ENCODE measurements at places on chromosomes 13 and 19.
A peak's percentile ranks its signal among the peaks of the same experiment; 100 is the strongest.

- DNase-seq = no peak
Observed at GRCh38 chr19:6073858-6074708, 36.2 kb downstream of the RFX2 start.

- no peak for DNase-seq
Observed at GRCh38 chr13:22227895-22228294, 557.0 kb downstream of the FGF9 start.

- no peak for DNase-seq
Observed at GRCh38 chr13:29103065-29103800, 283.1 kb downstream of the MTUS2 start.

DNA sequence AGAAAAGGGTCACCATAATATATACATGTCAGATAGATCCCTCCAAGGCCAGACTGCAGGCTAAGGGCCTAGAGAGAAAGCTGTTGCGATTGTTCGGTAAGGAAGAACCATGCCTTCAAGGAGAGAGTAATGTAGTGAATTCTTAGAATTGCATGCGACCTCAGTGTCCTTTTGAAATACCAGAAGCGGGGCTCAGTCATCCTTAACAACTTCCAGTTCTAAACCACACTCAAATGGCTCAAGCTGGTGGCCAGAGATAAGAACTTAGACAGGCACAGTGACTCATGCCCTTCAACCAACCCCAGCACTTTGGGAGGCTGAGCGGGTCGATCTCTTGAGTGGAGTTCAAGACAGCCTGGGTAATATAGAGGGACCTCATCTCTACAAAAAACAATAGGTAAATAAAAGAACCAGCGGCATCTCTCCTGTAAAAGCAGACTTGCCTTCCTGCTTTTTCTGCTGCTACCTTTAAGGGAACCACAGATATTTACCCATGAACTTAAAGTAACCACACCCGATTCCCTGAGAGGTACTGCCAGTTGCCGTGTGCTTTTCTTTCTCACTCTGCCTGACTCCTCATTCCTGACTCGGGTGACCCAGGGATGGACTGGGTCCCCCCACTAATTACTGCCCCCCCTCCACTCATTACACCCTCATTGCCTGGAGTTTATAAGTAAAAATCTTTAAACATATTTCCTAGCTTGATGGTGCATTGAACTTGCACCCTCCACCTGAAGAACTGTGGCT, 15.4 kb upstream of the SIGLEC6 start:
- no peak for DNase-seq

DNA sequence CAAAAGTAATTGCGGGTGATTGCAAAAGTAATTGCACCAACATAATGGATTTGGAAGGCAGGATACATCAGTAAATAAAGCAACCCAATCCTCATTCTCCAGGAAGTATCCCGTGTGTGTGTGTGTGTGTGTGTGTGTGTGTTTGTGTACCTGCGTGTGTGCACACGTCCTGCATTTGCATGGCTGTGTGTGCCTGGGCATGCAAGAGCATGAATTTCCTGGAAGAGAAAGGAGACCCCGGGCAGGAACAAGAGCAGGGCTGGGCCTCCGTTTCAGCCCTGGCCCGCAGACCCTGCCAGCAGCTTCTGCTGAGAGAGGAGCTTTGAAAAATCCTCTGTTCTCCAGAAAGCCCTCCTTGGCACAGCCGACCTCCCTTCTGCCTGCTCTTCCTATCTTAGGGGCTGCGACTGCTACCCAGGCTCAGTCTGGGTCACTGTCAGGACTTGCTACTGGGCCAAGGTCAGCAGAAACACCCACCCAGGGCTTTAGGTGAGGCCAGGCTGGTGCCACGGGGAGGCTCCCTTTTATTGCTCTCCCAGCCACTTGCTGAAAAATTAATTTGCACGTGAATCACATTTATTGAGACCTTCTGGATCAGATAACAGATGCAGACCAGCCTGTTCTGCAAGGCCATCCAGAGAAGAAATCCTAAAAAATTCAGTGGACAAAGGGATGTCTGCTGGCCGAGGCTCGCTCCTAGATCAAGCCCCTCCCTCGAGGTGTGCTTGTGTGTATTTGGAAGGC, 258.3 kb downstream of the ZNF536 start:
- no peak for DNase-seq

- no peak for DNase-seq
Observed at GRCh38 chr13:39577838-39578491, 25.0 kb downstream of the LHFPL6 start.

DNA sequence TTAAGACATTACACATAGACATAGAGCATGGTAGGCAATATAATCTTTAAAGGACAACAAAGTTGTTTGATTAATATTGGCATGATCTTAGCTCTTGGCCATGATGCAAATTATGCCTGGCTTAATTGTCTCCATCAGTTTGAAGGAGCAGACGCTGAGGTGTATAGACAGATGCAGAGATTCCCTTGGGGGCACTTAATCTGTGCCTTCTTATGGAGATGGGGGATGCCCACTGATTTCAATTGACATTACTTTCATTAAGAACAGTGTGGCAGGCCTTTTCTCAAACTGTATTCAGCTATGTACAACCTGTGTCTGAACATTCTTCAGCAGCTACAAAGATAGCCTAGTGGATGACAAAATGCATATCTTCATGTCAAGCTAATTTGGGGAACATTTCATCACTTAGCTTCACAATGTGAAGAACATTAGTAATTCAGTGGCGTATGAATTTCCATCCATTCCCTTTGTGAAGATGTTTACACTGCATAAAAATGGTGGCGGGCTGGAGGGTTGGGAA, 85.3 kb upstream of the MYCBP2 start:
- no peak for DNase-seq

DNA sequence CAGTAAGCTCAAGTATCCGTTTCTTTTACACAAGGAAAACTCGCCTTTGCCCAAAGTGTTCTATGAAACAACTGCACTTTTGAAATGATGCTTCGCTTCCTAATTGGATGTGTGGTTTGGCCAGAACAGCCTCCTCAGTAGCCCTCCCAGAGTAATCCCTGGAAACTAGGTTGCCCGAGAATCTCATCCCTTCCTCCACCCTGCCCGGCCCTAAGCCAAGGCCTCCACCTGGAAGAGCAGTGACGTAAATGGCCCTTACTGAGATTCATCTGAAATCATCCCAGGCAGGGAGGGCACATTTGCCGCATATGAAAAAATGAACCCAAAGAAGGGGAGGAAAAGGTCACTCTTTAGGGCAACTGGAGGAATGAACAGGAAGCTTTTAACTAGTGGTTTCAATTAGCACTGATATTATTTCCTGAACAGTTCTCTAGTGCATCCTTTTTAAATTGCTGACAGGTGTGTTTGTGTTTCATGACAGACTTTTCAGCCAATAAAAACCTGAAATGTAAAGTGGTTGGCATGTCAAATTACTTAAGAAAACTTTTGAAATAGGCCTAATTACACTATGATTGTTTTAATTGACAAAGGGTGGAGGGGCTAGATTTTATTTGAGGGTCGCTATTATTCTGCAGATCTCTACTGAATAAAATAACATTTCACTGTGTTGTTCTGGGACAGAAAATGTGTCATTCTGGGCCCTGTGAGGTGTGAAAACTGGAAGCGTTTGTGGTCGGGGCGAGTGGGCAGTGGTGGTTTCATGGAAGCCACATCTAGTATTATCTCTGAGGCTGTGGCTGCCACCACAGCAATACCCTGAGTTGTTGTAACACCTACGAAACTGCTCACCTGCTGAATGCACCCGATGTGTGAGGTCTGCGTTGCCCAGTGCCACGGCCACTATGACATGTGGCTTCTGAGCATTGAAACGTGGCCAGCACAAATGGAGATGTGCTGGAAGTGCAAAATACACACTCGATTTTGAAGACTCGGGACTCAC, 112.1 kb downstream of the ZIC5 start:
- no peak for DNase-seq

DNA sequence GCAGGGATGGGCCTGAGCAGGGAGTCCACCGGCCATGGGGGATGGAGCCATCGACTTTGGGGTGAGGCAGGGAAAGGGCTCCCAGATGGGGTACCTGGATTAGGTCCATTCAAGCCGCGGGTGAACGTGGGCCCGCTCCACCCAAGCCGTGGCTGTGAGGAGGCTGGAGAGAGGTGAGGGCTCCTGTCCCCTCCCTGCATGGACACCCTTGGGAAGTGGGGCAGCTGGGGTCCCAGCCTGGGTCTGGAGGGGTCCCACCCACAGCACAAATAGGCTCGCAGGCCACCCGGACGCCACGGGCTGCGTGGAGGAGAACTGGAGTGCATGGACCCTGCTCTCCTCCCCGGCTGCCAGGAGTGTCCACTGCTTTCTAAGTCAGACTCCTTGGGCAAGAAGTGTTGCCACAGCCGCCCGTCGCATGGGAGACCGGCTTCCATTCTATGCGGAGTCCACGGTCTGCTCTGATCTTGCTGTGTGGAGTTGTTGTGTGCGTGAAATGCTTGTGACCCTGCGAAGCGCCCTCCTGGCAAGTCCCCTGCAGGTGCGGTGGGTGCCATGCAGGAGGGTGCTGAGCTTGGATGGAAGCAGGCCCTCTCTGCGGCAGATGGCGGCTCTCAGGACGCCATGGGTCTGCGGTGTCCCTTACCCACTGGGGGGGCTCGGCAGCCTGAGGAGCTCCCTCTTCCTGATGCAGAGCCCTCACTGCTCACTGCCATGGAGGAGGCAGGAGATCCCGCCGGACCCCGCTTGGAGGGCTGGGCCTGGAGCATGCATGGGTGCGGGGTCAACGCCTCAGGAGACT, 2.0 kb downstream of the DAZAP1 start:
- DNase-seq = no peak

DNA sequence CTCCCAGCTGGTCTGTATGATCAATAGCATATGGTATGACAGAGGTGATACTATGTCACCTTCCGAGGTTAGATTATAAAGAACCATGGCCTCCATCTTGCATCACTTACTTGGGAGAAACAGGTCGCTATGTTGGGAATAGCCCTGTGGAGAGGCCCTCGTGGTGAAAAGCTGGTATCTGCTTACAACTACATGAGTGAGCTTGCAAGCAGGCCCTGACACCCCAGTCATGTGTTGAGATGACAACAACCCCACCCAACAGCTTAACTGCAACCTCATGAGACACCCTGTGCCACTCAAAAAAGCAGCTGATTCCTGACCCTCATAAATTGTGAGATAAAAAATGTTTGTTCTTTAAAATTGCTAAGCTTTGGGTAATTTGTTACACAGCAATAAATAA, 18.8 kb downstream of the MTRF1 start:
- DNase-seq = no peak

GRCh38 chr13:44809190-44809589, 180.1 kb downstream of the NUFIP1 start:
- DNase-seq = no peak

DNA sequence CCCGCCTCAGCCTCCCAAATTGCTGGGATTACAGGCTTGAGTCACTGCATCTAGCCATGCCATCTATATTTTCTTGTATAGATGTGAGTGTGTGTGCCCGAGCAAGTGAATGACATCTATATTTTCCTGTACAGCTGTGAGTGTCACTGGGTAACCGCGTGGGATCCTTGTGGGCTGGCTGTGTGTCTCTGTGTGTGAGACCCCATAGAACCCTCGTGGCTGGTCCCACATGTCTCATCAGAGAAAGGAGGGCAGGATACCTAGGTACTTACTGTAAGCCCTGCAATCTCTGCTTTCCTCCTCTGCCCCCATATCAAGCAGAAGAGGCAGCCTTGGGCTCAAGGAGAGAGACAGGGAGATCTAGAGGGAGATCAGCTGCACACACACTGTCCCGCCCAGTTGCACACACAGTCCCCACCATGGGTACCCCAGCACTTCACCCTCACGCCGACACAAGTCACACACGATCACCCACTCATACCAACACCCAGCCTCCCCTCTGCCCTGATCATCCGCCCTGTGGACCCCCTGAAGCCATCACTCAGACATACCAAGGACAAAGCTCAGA, 655 bp downstream of the DENND1C start:
- peak; percentile 35 for DNase-seq

DNA sequence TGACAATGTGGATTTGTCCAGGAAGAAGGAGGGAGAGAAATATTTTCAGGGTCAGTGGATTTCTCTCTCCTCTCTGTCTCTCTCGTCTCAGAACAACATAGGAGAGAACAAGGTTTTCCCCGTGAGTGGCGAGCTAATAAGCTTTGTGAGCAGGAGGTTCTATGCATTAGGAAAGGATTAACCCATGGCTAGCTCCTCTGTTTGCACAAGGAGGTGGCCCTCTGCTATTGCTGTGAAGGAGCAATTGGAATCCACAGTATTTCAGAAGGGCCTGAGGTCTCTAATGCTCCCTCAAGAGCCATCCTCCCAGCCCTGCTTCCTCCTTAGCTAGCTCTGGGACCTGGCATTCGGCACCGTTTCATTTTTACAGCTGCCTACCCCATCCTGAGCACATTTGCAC, 288.9 kb upstream of the MAB21L1 start:
- DNase-seq = no peak

DNA sequence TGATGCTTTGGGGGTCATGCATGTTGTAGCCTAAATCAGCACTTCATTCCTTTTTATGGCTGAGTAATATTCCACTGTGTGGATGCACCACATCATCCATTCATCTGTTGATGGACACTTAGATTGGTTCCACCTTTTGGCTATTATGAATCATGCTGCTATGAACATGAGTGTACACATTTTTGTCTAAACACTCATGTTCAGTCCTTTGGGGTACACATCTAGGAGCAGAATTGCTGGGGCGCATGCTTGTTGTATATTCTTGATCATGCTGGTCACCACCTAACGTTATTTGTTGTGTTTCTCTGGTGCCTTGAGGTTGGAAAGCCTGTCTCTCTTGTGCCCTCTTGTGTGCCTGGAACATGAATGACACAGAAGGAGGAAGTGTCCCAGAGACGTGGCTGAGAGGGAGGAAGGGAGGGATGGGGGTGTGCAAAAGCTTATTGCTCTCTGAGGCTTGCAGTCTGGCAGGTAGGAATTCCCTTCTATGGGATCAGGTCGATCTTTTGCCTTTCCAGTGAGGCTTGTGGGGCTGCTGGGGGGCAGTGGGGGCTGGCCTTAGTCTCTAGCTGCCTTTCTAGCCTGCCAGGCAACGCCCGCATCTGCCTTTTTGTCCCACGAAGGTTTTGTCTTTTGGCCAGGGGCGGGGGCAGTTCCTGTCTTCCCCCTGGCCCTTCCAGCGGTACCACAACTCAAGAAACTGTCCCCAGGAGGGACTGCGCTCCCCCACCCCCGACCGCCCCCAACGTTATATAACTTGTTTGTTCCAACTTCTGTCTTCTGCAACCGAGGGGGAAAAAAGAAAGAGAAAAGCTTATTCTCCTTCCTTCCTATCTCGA, 7.6 kb downstream of the KLHL26 start:
- DNase-seq = no peak

DNA sequence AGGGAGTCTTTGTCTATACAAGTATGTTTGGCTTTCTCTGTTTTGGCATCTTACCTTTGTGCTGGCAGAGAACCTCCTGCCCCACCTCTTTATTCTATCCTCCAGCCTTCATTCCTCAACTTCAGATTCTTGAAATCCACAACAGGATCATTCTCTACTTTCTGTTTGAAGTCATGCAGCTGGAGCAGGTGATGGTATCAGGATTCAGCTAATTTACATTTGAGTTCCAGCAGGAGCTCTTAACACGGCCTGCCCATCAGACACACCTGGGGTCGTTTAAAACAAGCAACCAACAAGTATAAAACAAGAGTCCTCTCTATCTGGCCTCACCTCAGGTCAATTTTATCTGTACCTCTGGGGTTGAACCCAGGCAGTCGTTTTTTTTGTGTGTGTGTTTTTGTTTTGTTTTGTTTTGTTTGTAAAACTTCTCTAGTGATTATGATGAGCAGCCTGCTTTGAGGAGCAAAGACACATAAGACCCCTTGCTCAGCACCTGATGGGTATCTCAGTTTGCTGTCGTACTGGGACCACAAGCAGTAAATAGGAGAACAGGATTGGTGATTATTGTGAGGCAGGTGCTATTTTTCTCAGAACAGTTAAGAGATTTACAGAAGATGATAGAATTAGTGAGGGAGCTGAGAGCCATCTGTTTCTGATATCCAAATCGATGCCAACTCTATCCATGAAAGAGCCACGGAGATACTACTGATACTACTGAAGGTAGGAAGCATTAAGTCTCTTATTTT, 78.4 kb downstream of the GPC6 start:
- no peak for DNase-seq

Data from GM13977 (cell line).